Choroid plexus epithelial cell (primary cell): ENCODE measurements at places on chromosomes 7 and 10.

DNA sequence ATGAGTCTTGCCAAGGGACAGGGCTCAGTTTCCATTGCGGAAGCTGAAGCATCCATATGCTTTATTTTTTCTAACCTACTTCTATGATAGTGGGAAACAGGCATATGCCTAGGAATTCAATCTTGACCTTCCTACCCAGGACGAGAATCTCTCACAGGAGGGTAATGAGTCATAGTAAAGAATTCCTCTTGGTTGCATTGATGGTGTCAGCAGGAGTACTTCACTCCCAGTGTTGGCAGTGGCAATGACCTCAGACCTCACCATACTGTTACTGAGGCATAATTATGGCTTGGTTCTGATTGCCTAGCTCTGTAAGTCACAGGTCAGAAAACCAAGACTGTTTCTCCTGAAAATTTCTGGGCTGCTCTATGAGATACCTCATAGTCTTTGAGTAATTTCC lies 552.9 kb downstream of the ARL4A start:
- DNase-seq = peak; percentile 62

- peak; percentile 86 for DNase-seq
Observed at GRCh38 chr10:34109952-34110702, 705.0 kb downstream of the PARD3 start.

- DNase-seq = peak; percentile 54
Observed at GRCh38 chr10:113007821-113008220, 57.8 kb downstream of the TCF7L2 start.

DNA sequence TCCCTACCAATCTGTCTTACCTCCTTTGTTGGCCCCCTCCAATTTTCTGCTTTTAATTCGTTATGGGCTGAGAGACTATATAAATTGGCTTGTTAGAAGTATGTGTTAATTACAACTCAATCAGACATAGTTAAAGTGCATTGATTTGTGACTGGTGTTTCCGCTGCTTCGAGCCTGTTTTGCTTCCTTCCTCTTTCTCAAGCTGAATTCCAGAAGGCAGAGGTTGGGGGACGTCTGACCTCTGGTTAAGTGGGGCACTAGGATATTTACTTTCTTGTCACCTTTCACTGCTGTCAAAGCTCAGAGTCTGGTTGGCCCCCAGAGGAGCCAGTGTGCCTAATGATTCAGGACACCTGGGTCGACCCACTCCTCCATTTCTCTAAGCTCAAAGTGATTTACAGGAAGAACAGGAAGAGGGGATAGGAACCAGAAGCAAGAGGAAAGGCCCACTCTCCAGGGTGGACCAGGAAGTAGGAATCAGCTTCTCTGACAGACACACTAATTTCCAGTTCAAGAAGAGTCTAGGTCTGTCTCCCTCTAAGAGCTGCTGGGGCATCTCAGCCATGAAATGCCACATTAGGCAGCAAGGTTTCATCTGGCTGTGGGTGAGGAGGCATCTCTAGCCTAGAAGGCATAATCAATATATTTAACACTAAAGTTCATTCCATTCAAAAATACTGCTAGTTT lies 397.2 kb upstream of the NPVF start:
- no peak for DNase-seq

DNA sequence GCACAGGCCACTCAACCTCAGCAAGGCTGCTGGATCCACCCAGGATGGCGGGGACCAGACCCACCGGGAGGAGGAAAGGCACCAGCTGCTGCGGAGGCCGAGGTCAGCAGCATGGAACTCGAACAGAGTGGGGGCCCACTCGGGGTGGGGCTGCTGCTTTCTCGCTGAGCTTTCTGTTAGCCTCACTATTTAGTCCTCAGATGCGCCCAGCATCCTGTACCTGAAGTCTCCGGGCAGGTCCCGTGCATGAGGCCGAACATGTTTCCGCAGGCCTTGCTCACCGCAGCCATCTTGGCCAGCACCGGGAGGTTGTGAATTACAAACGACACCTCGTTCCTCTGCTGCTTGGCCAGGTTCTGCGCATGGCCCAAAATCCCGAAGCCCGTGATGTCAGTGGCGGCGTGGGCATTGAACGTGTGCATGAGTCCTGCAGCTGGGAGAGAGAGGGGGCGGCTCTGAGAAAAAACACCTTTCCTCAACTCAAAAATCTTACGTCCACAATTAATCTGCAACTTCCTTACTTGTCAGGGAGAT lies 22.8 kb upstream of the PHYH start:
- DNase-seq = no peak

GRCh38 chr7:47557694-47558670 lies 23.9 kb downstream of the TNS3 start:
- DNase-seq = no peak

- peak; percentile 9 for DNase-seq
Observed at GRCh38 chr7:107563081-107563774, 492 bp downstream of the COG5 start.

GRCh38 chr7:44193011-44193802 lies 4.0 kb upstream of the GCK start:
- DNase-seq = no peak

DNA sequence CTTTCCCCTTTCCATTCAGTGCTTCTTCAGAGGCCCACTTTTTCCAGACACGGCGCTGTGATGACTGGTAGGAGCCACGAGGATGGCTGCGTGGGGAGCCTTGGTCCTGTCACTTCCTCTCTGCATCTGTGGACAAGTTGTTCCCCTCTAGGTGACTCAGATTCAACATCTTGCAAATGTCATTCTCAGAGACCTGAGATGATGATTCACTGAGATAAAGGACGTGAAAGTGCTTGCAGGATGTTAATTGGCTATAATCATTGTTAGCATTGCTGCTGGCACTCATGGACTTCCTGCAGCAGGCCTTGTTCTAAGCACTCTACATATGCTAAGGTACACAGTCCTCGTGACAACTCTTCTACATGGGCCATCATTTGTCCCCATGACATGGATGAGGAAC lies 489.8 kb upstream of the ZMIZ1 start:
- DNase-seq = no peak

- DNase-seq = no peak
Observed at GRCh38 chr10:89248990-89249389, 2.6 kb downstream of the LIPA start.

- DNase-seq = no peak
Observed at GRCh38 chr7:12637819-12638592, 49.4 kb upstream of the ARL4A start.

- peak; percentile 58 for DNase-seq
Observed at GRCh38 chr7:98423043-98423442, 22.2 kb upstream of the BAIAP2L1 start.

GRCh38 chr7:44769776-44770294 lies 21.2 kb downstream of the ZMIZ2 start:
- peak; percentile 76 for DNase-seq

- DNase-seq = no peak
Observed at GRCh38 chr10:129710510-129710847, 243.4 kb downstream of the MGMT start.

DNA sequence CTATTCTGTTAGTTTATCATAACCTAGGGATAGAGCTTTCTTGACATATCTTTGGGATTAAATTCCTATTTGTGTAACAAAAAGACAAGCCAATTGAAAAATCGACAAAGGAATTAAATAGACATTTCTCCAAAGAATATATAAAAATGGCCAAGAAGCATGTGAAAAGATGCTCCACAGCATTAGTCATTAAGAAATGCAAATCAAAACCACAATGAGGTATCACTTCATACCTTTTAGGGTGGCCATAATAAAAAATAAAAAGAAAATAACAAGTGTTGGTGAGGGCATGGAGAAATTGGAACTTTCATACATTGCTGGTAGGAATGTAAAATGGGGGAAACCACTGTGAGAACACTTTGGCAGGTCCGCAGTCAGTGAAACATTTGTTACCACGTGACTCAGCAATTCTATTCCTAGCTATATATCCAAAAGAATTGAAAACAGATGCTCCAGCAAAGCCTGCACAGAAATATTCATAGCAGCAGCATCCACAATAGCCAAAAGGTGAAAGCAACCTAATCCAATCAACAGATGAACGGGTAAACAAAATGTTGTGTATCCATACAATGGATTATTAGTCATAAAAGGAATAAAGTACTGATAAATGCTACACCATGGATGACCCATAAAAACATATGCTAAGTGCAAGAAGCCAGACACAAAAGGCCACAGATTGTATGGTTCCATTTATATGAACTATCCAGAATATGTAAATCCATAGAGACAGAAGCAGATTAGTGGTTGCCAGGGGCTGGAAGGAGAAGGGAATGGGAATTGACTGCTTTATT lies 20.5 kb downstream of the SPAG6 start:
- DNase-seq = no peak

DNA sequence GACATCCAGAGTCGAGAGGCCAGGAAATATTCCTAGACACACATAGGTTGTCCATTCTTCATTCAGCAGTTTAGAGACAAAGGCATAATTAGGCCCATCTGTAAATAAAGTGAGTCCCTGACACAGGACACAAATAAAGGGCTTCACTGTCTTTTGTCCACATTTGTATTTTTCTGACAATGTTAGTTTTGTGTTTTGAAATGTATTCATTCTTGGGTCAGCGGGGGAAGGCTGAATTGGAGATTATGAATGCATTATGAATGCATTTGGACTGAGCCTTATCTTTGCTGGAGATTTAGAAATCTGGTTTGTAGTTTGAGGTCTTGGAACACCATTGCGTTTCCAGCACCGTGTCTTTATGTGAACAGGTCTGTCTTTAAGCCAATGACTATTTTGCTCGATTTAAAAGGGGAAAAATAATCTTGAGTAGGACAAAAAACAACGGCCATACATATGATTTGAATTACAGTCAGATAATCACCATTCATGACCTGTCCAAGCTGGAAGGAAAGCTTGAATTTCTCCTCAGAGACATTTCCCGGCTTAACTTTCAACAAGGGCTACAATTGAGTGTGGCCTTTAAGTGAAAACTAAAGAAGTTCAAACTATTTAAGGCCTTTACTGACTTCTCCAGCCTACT lies 334.8 kb downstream of the WDR11 start:
- no peak for DNase-seq

DNA sequence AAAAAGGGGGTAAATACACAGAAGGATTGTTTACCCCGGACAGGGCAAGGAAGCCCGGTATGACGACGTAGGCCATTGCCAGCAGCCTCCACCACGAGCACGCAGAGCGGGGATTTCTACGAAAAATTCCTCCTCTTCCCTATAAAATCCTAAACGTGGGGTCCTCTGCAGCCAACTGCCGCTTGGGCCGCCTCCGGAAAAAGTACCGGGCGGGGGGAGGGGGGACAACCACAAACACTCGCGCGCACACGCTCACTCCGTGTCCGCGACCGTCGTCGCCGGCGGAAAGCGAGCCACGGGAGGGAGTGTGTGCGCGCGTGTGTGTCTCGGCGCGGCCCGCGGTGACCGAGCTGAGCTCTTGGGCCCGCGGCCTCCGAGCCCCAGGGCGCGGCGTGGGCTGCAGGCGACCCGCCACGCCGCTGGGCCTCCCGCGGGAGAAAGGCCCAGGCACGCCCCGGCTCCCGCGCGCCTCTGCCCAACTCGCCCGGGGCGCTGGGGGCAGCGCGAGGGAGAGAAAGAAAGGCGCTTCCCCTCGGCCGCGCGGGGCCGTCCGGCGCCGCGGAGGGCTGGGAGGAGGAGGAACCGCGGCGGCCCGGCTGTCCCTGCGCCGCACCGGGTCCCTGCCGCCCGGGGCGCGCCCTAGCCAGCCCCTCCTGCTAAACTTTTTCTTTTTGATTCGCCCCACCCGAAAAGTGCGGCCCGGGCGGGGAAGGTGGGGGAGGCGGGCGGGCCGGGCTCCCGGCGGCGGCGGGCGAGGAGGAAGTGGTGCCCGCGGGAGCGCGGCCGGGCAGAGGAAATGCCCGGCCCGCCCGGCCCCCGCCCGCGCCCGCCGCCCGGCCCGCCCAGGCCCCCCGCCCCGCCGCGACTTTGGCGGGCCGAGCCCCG lies 1.5 kb downstream of the CTBP2 start:
- DNase-seq = peak; percentile 39

GRCh38 chr7:22325671-22326070 lies 31.3 kb downstream of the RAPGEF5 start:
- DNase-seq = no peak

GRCh38 chr10:615583-616152 lies 73.8 kb downstream of the DIP2C start:
- DNase-seq = peak; percentile 55

DNA sequence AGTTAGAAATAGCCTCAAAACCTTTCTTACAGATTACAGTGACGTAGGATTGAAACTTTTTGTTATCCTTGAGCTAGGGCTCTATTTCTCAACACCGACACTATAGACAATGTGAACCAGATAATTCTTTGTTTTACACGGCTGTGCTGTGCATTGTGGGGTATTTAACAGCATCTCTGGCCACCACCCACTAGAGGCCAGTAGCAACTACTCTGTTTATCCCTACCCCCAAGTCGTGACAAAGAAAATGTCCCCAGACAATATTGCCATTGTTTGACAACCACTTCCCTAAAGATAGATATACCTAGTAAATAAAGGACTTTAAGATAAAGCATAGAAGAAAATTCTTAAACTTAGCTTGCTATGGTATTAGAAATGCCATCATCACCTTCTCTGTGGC lies 359.6 kb downstream of the ARL4A start:
- DNase-seq = no peak

DNA sequence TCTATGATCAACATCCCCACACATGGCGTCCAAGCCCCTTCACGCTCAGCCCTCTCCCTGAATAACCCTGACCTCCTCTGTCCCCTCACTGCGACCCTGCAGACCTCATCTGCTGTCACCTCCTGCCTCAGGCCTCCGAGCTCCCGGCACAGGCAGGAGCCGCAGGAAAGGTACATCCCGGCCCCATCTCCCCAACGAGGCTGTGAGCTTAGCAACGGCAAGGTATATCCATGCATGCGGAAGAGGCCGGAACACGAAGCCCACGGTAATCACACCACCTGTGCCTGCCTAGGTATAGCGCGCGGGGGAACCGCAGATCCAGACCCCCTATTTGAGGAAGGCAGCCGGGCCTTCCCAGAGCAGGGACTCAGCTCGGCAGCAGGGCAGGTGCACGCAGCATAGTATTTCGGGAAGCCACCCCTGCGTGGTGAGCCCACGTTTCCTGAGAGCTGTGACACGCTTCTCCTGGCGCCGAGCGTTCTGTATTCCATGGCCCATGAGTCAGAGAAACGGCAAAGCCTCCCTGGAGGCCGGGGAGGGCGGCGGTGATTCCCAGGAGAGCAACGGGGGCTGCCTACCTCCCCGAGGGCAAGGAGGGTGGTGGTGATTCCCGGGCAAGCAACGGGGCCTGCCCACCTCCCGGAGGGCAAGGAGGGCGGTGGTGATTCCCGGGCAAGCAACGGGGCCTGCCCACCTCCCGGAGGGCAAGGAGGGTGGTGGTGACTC lies 50.1 kb upstream of the DNAAF5 start:
- no peak for DNase-seq

GRCh38 chr10:97640868-97641811 lies 669 bp downstream of the PI4K2A start:
- DNase-seq = peak; percentile 52

DNA sequence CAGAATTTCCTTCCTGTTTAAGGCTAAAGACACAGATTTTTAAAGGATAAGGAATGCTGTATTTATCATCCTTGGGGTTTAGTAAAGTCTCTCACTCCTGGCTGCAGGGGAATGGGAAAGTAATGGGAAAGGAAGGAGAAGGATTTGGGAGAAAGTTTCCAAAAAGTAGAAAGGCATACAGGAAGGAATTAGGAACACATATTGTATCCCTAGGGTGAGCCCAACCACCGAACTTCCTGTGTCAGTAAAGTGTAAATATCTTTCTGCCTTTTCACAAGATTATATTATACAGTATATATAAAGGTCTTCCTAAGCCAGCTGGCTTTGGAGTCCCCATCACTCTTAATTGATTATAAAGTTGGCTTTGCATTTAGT lies 12.0 kb upstream of the UBE2D1 start:
- peak; percentile 13 for DNase-seq
